Activated T-cell treated with anti-CD3 and anti-CD28 coated beads, Interleukin-2, amount 50 U/mL, for 48 hours (primary cell): ENCODE measurements at places on chromosomes 2 and 18.
A peak's percentile ranks its signal among the peaks of the same experiment; 100 is the strongest.

GRCh38 chr18:8367217-8367988 lies 241.8 kb upstream of the RAB12 start:
- DNase-seq = peak; percentile 33

DNA sequence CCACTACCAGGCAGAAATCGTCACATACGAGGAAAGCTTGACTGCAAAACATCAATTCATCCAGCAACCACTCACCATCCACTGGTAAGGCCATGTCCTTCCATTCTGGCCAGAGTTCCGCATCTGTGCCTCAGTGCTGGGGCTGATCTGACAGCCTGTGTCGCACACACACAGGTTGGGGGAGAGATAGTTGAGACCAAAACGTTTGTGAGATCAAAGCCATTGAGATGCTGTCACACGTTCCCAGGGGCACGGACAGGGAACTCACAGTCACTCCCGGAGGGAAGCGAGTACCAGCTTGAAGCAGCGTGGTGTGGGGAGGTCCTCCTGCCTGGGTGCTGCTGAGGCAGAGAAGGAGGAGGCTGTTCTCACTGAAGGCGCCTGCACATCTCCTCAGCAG lies 458.5 kb upstream of the SALL3 start:
- DNase-seq = no peak

GRCh38 chr2:208172125-208172524 lies 8.7 kb upstream of the CRYGA start:
- DNase-seq = no peak

GRCh38 chr2:48129293-48129950 lies 223.1 kb upstream of the FBXO11 start:
- no peak for DNase-seq

- no peak for DNase-seq
Measured at GRCh38 chr2:47784352-47784851, 1.5 kb downstream of the MSH6 start.

- DNase-seq = no peak
Measured at GRCh38 chr2:31397094-31397493, 17.4 kb downstream of the XDH start.

DNA sequence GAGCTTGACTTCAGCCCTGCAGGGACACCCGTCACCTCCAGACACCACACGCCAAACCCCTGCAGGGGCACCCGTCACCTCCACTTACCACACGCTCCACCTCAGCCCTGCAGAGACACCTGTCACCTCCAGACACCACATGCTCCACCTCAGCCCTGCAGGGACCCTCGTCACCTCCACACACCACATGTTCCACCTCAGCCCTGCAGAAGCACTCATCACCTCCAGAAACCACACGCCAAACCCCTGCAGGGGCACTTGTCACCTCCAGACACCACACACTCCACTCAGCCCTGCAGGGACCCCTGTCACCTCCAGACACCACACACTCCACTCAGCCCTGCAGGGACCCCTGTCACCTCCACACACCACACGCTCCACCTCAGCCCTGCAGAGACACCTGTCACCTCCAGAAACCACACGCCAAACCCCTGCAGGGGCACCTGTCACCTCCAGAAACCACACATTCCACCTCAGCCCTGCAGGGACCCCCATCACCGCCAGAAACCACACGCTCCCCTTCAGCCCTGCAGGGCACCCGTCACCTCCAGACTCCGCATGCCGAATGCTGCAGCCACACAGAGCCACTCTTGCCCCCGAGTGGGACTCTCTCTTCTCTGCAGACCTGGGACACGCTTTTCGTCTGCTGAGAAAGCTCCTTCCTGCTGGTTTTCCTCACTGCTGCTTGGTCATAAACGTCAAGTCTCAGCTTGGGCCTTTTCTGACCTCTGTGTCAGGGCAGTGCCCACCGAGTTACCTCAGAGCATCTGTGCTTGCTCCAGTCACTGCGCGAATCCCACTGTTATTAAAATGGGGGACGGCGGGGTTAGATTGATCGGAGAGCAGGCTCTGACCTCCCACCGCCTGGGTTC lies 77.5 kb upstream of the SALL3 start:
- no peak for DNase-seq

DNA sequence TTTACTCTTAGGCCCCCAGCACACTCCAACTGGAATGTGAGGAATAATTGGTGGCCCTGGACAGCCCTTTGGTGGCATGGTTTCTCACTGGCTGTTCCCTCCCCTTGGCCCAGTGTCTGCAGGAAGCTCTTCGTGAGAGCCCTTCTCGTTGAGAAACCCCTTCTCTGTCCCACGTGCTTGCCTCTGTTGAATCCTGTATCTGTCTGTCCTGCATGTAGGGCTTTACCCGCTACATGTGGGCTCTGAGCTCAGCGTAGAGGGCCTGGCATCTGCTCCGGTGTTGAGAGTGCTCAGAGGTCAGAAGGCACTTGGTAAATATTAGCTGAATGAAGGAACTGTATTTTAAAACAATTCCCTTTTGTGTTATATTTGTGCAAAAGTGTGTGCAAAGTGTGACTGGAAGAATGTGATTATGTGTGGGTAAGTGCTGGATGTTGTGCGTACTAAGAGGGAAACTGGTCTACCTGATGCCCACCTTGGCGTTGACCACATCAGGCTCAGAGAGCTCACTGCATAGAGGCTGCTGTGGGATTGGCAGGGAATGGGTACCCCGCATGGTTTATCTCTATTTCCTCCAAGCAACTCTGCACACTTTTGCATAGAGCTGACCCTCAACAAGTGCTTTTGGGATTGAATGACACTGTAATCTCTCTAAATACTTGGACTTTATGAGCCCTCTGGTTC lies 40.0 kb downstream of the RNF144A start:
- no peak for DNase-seq

DNA sequence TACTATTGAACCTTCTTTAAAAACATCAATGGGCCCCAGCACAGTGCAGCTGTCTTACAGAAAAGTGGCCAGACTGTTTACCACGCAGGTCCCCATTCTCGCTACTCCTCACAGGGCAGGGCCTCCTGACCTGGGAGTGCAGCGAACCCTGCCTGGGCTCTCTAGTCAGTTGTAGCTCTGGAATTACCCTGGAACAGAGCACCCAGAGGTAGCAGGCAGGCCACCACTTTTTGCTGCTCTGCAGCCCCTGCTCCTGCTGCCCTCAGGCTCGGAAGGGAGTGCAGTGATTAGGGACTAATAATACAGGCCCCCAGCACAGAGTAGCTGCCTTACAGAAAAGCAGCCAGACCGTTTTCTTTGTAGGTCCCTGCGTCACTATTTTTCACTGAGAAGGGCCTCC lies 1563.0 kb downstream of the SUCLG1 start:
- DNase-seq = no peak

- DNase-seq = no peak
Measured at GRCh38 chr18:13613099-13613498, 113.3 kb downstream of the FAM210A start.

DNA sequence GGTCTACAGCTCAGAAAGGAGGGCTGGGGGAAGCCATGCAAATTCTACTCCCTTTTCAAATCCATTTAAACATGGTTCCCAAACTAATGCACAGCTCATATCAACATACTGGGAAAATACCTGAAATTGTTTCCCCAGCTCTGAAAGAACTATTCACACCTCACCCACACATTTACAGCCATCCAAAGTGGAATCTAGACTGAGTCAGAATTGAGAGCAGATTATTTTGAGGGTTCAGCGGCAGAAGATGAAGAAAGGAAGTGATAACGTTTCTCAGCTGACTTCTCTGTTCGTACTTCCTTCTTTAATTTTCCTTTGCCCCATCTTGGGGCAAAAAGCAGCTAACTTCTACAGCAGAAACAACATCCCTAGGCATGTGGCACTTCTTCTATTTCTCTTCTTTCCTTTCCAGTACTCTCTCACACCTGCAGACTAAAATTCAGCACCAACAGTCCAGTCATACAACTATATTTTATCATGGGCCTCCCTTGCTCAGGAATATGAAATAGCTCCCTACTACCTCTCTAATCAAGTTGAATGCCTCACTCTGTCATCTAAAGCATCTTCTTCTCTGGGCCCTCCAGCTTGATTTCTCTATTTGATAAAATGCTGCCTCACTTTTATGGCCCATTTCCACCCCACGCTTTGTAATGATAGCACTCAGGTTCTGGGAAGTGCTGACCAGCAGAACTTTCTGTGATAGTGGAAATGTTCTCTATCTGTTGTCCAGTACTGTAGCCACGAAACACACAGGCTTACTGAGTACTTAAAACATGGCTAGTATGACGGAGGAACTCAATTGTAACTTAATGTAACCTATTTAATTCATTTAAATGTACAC lies 35.9 kb downstream of the ARHGAP25 start:
- DNase-seq = no peak

- no peak for DNase-seq
Measured at GRCh38 chr2:108889907-108890306, 99.1 kb downstream of the EDAR start.

GRCh38 chr2:86330001-86330400 lies 7.4 kb downstream of the REEP1 start:
- no peak for DNase-seq

GRCh38 chr2:215787565-215788178 lies 225.7 kb downstream of the MREG start:
- no peak for DNase-seq

DNA sequence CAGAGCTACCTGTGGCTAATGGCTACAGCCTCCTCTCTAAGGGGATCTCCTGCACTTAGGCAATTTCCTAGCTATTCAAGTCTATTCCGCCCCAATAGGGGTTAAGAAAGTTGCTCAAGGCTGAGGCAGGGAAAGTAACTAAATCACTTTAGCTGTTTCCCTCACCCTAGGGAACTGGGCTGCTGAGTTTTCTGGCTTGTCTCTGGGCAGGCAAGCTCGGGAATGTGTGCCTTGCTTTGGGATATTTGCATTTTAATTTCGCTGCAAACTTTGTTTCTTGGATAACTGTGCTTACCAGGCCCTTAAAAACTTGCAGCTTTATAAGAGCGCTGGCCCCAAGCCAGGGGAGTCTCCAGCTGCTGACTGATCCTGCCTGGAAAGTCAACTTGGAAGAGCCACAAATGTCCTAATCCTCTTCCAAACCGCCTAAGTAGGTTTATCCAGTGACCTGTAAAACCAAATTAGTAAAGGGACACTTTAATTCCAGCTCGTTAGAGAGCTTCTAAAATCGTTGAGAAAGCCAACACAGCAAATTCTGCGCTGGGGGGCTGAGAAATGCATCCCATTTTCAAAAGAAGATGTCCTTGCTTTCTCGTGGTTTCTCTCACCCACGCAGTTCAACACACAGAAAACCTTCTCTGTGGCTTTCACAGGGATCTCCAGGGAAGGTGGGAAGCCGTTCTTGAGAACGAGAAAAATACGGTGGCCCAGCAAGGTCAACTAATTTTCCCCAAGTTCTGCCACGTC lies 59.5 kb upstream of the SP3 start:
- DNase-seq = no peak
